ENCODE measurements at places on chromosomes 1 and 21.

DNA sequence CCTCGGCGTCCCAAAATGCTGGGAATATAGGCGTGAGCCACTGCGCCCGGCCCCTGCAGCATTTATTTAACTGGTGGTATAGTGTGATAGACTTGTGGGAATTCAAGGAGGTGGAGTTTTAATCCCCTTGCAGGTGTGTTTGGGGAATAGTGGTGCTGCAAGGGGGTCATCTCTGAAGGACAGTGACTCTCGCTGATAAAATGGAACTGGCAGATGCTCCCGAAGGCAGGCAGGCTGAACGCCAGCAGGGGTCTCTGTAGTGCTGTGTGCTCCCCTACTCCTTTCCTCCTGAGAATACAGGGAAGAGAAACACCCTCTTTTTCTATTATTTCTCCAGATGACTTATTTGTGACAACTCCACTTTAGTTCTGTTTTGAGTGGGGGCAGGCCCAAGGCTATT lies 4.0 kb downstream of the OSCP1 start:
- no peak for DNase-seq

DNA sequence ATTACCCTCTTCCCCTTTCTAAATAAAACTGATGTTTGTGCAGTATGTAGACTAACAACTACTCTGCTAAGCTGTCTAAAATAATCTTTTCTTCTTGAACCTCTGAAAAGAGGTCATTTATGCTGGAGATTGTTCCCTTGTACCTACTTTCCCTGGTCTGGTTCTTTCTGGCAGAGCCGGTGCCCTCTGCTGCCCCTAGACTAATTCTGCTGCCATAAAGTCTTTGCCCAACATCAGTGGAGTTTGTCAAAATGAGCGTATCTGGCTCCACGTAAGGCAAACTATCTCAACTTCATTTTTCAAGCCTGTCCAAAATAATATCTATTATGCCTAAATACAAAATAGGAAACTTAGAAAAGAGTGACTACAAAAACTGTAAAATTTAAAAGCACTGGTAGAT lies 30.9 kb upstream of the ANGPTL7 start:
- DNase-seq: no peak

DNA sequence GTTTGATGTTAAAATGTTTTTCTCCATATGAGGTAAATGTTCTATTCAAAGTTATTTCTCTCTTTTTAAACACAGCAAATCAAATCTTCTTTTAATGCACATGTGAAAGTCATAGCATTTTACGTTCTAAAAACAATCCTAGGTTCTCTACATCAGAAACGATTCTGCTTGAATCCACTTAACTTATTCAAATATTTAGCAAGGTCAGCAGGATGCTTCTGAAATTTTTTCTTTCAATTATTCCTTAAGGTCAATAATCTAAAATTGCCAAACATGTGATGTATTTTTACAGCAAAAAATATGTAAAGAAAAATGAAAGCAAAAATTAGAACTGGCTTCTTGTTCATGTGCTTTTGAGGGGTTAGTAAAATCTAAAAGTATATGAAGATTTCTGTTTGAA lies 106.7 kb downstream of the TM2D1 start:
- no peak for DNase-seq

DNA sequence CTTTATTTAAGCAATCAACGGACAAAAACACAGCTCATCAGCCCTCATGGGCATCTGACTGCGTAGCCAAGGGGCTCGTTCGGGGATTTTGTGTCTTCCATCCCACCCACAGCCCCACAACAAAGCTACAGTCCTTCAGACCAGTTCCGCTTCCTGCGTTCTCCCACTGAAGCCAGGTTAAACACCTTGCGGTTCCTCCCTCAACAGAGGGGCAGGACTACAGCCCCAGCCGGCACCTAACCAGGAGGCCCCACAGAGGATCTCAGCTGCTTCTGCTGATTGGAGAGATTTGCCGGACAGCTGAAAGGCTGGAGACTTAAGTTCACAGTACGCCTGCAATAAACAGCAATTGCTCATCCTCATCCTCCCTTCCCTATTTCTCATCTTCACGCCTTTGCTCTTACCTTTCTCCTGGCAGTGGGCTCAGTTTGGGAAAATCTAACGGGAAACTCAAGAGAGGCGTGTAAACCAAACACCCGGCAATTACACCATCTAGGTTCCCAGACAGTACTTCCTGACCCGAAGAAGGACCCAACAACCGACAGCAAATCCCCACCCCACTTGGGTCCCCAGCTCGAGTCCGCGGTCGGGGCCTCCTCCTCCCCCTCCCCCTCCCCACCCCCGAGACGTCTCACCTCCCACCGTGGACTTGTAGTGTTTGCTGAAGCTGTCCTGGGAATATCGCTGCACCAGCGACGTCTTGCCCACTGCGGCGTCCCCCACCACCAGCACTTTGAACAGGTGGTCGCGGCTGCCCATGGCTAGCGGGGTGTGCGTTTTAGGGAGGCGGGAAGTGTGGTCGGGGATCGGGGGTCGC lies 876 bp downstream of the RAB29 start:
- DNase-seq: no peak

GRCh38 chr1:153711026-153711425 lies 16.8 kb upstream of the INTS3 start:
- DNase-seq: no peak

DNA sequence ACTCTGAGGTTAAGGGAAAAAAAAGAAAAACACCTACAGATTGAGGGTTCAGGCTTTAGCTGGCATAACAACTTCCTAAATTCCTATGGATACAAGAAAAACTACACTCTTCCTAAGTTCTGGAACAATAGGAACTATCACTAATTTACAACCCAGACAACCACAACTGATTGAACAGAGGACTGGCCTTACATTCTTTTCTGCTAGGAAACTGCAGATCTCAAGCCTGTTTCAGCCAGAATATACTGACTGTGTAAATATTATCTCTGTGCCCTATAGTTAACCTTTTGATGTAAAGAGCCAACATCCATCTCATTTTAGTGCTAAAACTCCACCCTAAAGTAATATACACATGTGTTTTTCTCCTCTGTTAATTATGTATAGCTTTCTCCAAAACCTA lies 1186.5 kb upstream of the TMPRSS15 start:
- no peak for DNase-seq

GRCh38 chr1:93845538-93846205 lies 33.3 kb downstream of the DNTTIP2 start:
- DNase-seq: no peak

- DNase-seq: no peak
These were observed 198.1 kb upstream of the ST6GALNAC5 start for GRCh38 chr1:76669131-76669530.

- no peak for DNase-seq
These were observed 1304.9 kb downstream of the MRPL39 start for GRCh38 chr21:24302400-24302799.

GRCh38 chr1:209748620-209749019 lies 7.2 kb upstream of the TRAF3IP3 start:
- no peak for DNase-seq

- DNase-seq: peak; percentile 68
These were observed 22.6 kb downstream of the BTG2 start for GRCh38 chr1:203327684-203328457.

- DNase-seq: no peak
These were observed at the start of gene KRTAP10-2 for GRCh38 chr21:44551340-44551961. Gene KRTAP10-2, minus strand, starts transcription at chr21:44551505. Its CDS starts 47 bp downstream, at chr21:44551458.

- no peak for DNase-seq
These were observed 13.7 kb downstream of the FGR start for GRCh38 chr1:27621051-27621920.

DNA sequence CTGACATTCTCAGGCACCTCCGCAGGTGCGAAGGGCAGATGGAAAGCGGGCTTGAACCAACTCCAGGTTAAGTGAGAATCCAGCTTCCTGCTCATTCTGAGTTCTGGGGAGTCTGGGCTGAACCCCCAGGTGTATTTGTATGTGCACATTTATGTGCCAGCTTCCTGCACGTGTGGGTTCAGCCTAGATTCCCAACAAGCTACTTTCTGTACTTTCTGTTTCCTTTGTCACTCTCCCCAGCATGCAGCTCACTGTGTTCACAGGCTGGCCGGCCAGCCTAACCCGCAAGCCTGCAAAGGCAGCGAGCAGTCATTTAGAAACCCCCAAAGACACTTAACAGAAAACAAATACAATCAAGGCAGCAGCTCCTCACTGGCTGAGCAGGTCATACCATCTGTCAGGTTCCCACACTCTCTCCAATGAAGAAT lies 1.3 kb upstream of the IL19 start:
- DNase-seq: no peak

DNA sequence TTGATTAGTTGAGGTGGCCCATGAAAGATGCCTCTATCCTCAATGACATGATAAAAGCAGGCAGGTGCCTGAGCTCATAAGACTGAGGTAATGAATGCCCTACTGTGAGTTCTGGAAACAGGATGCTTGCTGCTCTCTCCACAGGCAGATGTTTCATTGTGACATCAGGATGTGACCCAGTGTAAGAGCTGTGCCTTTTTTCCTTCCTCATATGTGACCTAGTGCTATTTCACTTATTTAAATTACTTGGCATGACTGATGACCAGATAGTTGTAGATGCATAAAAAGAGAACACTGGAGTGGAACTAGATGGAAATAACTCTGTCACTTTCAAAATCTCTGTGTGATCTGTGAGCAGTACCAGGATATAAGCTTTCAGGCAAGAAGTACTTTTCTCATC lies 31.9 kb downstream of the KIF14 start:
- DNase-seq: no peak

GRCh38 chr1:38076038-38076437 lies 29.4 kb upstream of the POU3F1 start:
- DNase-seq: peak; percentile 6

DNA sequence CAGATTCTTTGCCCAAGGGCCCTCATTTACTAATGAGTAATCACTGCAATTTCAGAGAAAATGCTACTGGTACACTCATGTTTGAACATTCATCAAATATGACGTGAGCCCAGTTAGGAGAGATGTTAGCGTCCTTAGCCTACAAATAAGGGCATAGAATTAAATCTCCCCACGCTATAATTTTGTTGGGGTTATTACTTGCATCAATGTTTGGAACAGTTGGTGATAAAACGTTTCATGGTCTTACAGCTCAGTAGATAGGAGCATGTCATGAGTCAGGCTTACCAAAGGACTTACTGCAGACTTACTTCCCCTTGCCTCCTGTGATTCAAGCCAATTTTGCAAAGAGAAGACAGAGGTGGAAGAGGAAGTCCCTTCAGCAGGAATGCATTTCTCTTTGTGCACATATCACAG lies 304.0 kb downstream of the KIF26B start:
- DNase-seq: peak; percentile 21

GRCh38 chr21:15141261-15141970 lies 76.6 kb upstream of the NRIP1 start:
- no peak for DNase-seq
